B cell (primary cell): ENCODE measurements at places on chromosomes 5 and 9.

- no peak for DNase-seq
Observed at GRCh38 chr9:90890146-90890810, 88.7 kb downstream of the SYK start.

- DNase-seq, result no peak
Observed at GRCh38 chr9:135414293-135414692, 65.3 kb upstream of the PPP1R26 start.

- DNase-seq, result no peak
Observed at GRCh38 chr5:56447232-56447631, 214.1 kb upstream of the ANKRD55 start.

- no peak for DNase-seq
Observed at GRCh38 chr9:18935541-18935940, 97.5 kb downstream of the SAXO1 start.

DNA sequence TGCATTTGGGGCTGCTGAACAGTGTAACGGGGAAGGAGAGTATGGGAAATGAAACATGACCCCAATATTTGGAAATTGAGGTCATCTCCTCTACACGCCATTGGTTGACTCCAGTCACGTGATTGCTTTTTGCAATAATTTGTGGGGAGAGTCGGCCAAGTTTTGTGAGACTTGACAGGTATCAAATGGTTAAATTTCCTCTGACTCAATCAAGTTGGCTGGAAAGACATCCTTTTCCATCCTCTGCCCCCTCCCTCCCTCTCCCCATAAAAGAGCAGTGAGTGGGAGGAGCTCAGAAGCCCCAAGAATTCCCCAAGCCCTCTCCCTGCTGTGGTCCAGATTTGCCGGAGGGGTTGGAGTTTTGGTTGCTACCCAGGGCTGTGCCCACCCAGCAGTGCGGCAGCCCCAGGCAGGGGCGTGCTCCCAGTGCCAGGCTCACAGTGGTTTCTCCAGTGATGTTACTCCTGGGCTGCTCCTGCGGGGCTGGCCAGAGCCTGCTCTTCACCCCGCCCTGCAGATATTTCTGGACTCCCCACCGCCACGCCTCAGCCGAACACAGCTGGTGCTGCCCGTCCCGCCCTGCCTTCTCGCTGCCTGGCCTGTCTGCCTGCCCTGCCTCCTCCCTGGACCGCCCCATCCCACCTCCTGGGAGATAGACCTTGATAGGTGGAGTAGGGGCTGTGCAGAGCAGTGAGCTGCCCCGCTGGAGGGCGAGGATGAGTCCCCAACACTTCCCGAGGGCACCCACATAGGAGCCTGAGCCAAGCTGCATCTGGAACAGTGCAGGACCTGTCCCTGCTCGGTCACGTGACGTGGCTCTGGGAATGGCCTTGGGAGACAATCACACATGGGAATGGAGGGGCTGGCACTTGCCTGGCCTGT lies 3.4 kb downstream of the COL5A1 start:
- no peak for DNase-seq

- no peak for DNase-seq
Observed at GRCh38 chr9:133830310-133830709, 92.2 kb upstream of the SARDH start.

- DNase-seq, result no peak
Observed at GRCh38 chr9:109143881-109144562, 23.0 kb downstream of the FRRS1L start.

GRCh38 chr5:141966275-141966962 lies 2.5 kb upstream of the RNF14 start:
- no peak for DNase-seq

DNA sequence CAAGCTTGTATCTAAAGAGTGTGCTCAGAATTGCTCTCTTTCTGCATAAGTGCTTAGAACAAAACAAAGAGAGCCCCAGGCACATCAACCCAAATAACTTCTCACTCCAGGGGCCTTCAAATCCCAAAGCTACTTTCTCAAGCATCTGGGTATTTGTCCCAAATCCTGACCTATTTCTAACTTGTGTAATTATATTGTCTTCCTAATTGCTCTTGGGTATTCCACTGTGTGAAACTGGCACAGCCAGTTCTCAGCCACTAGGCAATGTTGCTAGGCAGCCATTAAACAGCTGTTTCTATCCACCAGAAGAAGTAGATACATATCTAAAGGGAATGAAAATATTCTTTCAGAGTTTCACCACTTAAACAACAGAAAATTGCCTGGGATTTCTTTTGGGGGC lies 198.8 kb downstream of the PRELID2 start:
- DNase-seq, result no peak

GRCh38 chr5:52443187-52443586 lies 344.5 kb upstream of the ITGA1 start:
- DNase-seq, result no peak

DNA sequence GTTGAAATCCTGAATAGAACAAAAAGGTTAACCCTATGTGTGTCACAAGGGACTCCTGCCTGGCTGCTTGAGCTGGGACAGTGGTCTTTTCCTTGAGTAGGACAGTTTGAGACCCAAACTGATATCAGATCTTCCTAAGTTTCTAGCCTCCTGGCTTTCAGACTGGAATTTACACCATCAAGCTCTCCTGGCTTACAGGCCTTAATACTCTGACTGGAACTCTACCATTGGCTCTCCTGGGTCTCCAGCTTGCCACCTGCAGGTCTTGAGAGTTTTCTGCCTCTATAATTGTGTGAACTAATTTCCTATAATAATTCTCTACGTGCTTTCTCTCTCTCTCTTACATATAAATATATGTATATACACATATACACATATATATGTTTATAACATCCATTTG lies 112.5 kb downstream of the PRR16 start:
- no peak for DNase-seq

DNA sequence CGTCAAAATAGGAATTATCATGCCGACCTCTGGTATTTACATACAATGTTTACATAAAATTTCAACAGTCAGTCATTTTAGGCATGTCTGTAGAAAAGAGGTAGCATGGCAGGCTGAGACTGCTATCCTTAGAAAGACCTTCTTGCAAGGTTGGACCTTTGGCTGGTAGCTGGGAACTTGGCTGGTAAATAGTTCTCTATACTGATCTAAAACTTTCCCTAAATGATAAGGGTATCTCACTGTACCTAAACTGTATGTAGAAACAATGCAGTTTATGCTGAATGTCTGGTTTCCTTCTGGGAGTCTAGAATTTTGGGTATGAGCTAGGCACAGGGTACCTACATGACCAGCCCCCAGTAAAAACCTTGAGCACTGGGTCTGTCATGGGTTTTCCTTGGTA lies 18.0 kb downstream of the FEM1C start:
- no peak for DNase-seq

- no peak for DNase-seq
Observed at GRCh38 chr9:19372567-19372966, 7.5 kb downstream of the RPS6 start.

DNA sequence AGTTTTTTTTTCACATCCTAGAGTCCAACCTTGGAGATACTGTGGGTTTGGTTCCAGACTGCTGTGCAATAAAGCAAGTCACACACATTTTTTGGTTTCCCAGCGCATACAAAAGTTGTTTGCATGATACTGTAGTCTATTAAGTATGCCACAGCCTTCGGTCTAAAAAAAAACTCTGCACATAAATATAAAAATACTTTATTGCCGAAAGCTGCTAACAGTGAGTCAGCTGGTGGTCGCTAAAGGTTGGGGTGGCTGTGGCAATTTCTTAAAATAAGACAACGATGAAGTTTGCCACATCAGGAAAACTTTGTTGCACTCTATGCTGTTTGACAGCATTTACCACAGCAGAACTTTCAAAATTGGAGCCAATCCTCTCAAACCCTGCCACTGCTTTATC lies 37.4 kb downstream of the UBQLN1 start:
- DNase-seq, result no peak

DNA sequence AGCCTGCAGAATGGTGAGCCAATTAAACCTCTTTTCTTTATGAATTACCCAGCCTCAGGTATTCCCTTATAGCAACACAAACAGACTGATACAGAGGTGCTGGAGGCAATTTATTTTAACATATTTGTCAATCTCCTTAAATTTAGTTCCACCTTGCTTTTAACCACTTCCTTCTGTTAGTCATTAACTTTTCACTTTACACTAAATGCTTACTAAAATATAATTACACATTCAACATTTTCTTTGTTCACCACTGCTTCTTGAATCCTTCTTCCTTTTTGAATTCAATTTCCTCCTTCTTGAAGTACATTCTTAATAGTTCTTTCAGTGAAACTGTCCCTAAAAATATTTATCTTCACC lies 39.4 kb downstream of the LYRM7 start:
- no peak for DNase-seq

GRCh38 chr5:26031481-26031880 lies 1006.9 kb downstream of the CDH9 start:
- no peak for DNase-seq

GRCh38 chr5:166860426-166860825 lies 1431.0 kb upstream of the WWC1 start:
- DNase-seq, result no peak

GRCh38 chr5:83364312-83365299 lies 106.9 kb upstream of the VCAN start:
- no peak for DNase-seq

GRCh38 chr5:144011388-144011787 lies 159.1 kb downstream of the YIPF5 start:
- DNase-seq, result no peak

DNA sequence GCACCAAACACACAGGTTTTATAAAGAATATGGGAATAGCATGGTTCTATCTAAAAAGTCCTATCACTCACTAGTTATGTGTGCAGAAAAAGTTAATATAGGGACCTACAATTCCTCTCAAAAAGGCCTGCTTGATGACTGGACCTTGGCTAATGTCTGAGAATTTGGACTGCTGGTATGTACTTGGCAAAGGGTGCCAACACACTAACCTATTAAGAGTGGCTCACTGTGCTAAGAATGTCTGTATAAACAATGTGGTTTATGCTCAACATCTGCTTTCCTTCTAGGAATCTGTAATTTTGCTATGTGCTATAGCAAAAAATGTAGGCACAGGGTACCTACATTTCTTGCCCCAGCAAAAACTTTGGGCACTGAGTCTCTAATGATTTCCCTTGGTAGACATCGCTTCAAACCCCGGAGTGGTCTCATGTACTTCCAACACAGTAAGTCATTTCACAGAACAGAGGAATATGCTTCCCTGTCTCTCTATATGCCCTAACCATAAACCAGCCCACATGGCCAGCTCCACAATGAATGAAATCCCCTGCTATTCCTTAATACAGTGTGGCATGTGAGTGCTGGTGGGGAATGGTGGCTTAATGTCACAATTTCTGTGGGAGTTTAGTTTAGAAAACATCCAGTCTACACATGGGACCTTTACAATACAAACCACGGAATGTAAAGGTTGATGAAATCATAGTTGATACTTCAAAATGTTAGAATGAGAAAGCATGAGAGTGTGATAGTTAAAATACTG lies 101.7 kb downstream of the UBAP2 start:
- DNase-seq, result no peak

DNA sequence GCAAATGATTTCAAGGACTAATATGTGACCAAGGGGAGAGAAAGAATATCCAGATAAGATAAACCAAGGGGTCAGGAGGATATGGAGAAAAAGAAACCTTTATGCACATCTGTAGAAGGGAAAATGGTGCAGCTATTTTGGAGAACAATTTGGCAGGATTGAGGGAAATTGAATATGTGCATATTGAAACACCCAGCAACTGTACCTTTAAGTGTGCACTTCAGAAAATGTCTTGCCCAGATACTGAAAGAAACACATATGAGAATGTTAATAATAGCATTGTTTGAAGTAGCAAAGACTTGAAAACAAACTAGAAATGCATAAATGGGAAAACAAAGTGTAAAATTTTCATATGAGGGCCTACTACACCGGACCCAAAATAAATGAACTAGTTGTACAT lies 599.6 kb downstream of the PSAT1 start:
- DNase-seq, result no peak

- no peak for DNase-seq
Observed at GRCh38 chr5:157484768-157485167, 24.8 kb downstream of the NIPAL4 start.

DNA sequence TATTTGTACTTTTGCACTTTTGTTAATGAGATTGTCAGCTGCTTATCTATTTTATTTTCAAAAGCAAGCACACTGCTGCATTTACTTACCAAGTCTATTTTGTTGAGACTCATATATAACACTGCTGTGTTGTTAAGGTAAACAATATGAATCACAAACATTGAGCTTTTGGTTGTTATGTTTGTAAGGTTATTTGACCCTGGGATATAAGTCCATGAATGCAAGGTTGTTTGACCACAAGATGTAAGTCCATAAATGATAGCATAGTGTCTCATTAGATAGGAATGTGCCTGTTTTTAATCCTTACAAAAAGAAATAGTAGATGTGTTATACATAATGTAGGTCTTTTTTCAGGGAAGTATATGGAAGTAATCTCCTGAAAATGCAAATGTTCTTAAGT lies 845.9 kb downstream of the CDH9 start:
- no peak for DNase-seq

DNA sequence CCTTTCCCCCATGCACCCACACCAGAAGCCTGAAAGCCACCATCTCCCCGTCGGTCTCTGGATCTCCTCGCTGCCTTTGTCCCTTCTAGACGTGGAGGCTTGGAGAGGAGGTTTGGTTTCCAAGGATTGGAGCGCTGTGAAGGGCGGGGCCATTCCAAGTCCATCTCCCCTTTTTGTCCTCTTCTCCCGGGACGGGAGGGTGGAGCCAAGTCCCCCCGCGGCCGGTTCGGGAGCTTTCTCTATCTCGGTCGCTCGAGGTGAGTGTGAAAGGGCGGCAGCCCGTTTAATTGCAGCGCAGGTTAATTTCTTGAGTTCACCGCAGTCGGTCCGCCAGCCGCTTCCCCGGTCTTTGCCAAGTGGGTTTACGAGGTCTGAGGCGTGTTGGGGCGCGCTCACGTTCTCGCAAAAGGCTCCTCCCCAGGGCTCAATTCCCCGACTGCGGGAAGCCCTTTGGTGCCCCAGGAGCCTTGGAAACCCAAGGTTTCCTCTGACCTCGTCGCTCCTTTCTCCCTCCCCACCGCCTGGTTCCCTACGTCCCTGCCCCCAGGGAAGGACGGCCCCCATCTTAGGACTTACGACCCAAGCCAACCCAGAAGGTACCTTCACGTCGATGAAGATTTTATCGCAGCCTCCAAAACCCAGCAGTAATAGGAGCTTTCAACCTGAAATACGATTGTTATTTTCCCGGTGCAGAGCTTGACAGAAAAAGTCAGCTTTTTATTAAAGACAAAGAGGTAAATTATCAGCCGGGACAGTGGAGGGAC lies 2.8 kb upstream of the ZNF462 start:
- no peak for DNase-seq

GRCh38 chr9:125906893-125907292 lies 159.7 kb downstream of the PBX3 start:
- no peak for DNase-seq

GRCh38 chr9:136939431-136939995 lies 5.0 kb downstream of the FBXW5 start:
- DNase-seq, result no peak
